ENCODE measurements at places on chromosomes 16 and 17. TPM values are rescaled to one million over a fixed set of nuclear protein-coding genes. Genes with fewer than 3 reads are reported as not detected.

The PDPR gene
- polyA plus RNA-seq = 32.9 TPM

The TBC1D3 gene
- polyA plus RNA-seq = not detected

The CBFA2T3 gene
- 3.5 TPM for polyA plus RNA-seq

The NPB gene
- polyA plus RNA-seq = 1.5 TPM

The NPIPA7 gene
- polyA plus RNA-seq = 28.9 TPM

The TBC1D3E gene
- 0.16 TPM for polyA plus RNA-seq

The ALOXE3 gene
- polyA plus RNA-seq = not detected

GRCh38 chr17:62708587-62708986 is 81.1 kb downstream of the MRC2 start:
- no peak for DNase-seq

GRCh38 chr17:40915199-40915661 is 22.2 kb downstream of the KRT23 start:
- DNase-seq = no peak

DNA sequence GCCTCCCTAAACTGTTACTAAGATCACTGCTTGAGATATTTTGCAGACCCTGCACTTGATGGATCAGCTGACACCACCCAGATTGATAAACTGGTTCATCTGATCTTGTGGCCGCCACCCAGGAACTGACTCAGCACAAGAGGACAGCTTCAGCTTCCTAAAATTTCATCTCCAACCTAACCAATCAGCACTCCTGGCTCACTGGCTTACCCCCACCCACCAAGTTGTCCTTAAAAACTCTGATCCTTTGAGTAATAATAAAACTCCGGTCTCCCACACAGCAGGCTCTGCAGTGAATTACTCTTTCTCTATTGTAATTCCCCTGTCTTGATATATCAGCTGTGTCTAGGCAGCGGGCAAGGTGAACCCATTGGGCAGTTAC is 174.8 kb downstream of the UTP18 start:
- DNase-seq = no peak

- DNase-seq = no peak
Observed at GRCh38 chr17:4375039-4375748, 8.7 kb upstream of the UBE2G1 start.

Data from left renal cortex interstitium (tissue), 4 donors.